K562 (cell line): ENCODE measurements at places on chromosomes 6 and 20. TPM values are rescaled to one million over a fixed set of nuclear protein-coding genes. Genes with fewer than 3 reads are reported as not detected.

DNA sequence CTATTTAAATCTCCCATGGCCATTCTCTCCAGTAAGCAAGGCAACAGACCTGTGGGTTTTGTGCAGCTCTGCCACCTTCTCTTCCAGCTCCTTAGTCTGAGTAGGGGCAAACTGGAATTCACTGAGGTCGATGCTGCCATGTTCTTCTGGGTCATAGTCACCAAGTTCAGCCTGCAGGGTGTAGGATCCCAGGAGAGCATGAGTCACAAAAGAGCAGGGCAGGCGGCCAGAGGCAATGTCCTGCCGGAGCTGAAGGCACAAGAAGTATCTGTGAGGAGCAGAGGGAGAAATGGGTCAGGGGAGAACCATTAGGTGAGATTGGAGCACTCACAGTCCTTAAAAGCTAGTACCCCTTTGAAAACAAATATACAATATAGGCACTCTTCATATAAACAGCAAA lies 73.7 kb downstream of the SMLR1 start:
- no peak overlapping the region for H3K27ac ChIP-seq
- DNase-seq: no peak
- no peaks in the 10 kb centered on the region for H3K36me3 ChIP-seq
- H3K4me1 ChIP-seq: no peaks in the 10 kb centered on the region
- H3K4me3 ChIP-seq: no peak overlapping the region

DNA sequence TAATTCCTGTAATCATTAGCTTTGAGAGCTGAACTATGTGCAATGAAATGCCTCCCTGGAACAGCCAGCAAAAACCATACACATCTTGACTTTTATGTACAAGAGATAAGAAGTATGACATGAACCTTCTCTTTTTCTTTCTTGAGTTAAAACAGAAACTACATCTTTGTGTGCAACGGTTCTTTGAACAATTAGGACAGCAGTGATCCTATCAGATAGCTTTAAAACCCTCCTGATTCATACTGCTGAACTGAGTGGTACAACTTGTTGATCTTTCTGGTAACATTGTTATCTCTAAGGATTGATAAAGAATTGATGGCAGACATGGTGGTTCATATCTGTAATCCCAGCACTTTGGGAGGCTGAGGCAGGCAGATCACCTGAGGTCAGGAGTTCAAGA lies 43.4 kb downstream of the TRAF3IP2 start:
- no peaks in the 10 kb centered on the region for H3K27me3 ChIP-seq
- no peak for DNase-seq
- peaks cover 42% of the 10 kb centered on the region; the same call in 2 of the 3 replicates for H3K36me3 ChIP-seq
- no peak overlapping the region for H3K4me3 ChIP-seq

GRCh38 chr6:39425346-39426072 lies 103.0 kb upstream of the KCNK16 start:
- H3K27me3 ChIP-seq: peaks cover 32% of the 10 kb centered on the region
- H3K36me3 ChIP-seq: no peaks in the 10 kb centered on the region
- no peak for DNase-seq

DNA sequence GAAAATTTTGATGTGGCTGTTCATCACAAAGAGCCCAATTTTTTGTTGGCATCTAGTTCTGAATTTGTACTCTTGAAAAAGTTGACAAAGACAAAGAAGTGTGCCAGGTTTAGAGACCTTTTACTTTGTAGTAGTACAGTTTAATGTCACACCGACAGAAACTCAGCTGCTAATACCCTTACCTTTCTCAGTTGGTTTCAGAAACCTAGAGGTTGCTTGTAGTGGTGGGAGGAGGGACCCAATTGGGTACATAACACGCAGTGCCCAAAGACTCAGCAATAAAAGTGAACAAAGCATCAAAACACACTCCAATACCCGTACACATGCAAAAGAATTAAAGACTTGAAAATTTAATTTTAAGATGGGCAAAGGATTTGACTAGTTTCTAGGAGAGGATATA lies 203.7 kb downstream of the CDKAL1 start:
- H3K4me1 ChIP-seq: no peaks in the 10 kb centered on the region
- no peak for DNase-seq
- H3K27me3 ChIP-seq: no peaks in the 10 kb centered on the region
- no peak overlapping the region for H3K4me3 ChIP-seq
- H3K27ac ChIP-seq: no peak overlapping the region

GRCh38 chr6:147441751-147442150 lies 66.7 kb upstream of the SAMD5 start:
- no peak overlapping the region for H3K27ac ChIP-seq
- no peak for DNase-seq
- H3K27me3 ChIP-seq: peaks cover 4% of the 10 kb centered on the region; the same call in 2 of the 3 replicates
- no peaks in the 10 kb centered on the region for H3K4me1 ChIP-seq

- no peak overlapping the region for H3K27ac ChIP-seq
- no peaks in the 10 kb centered on the region for H3K27me3 ChIP-seq
- DNase-seq: no peak
- no peaks in the 10 kb centered on the region for H3K4me1 ChIP-seq
- H3K36me3 ChIP-seq: peaks cover 37% of the 10 kb centered on the region; the same call in 2 of the 3 replicates
These were observed 132.1 kb downstream of the MMS22L start for GRCh38 chr6:97150932-97151331.

DNA sequence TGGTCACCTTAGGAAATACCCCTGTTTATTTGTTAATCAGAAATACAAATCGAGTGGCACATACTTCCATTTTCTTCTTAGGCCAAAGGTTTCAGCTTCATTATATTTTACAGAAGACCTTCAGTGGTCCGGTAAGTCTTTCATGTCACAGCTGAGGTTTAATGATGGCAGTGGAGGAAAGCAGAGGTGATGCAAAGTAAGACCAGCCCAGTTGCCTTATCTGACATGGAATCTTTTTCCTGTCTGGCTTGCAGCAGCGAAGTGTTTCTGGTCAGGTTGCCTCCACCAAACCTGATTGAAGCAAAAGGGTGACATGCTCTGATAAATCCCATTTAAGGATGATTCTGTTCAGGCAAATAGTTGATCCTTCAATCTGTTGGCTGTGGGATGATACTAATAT lies 100.0 kb downstream of the PRDM1 start:
- no peak for DNase-seq
- H3K27me3 ChIP-seq: no peaks in the 10 kb centered on the region
- H3K36me3 ChIP-seq: peaks cover 10% of the 10 kb centered on the region; the same call in 2 of the 3 replicates
- no peak overlapping the region for H3K27ac ChIP-seq
- H3K4me1 ChIP-seq: no peaks in the 10 kb centered on the region

Gene PNLDC1
- not detected in 2 replicates for total RNA-seq

Gene TBC1D32
- total RNA-seq: 5.7 and 7.0 TPM in 2 replicates

Gene MUCL3
- not detected in 2 replicates for total RNA-seq

- H3K27ac ChIP-seq: no peak overlapping the region
- H3K36me3 ChIP-seq: no peaks in the 10 kb centered on the region
- H3K27me3 ChIP-seq: no peaks in the 10 kb centered on the region
- no peak for DNase-seq
- no peak overlapping the region for H3K4me3 ChIP-seq
These were observed 824 bp upstream of the CSTL1 start for GRCh38 chr20:23438661-23439060.

DNA sequence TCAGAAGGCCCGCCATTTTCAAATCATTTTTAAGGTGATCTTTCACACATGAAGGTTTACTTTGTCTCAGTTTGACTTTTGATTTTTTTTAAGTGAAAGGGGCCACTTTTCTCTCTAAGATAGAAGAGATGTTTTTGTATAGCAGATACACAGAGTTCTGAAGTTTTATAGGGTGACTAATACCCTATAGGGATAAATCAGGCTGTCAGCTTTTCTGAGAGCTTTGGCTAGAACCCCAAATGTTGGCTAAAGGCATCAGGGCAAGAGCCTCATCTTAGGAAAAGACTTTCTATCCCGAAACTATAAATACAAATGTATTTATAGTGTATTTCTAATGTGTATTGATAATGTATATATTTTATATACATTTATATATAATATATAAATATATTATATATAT lies 181.4 kb downstream of the TBX18 start:
- no peaks in the 10 kb centered on the region for H3K36me3 ChIP-seq
- no peak for DNase-seq
- H3K27me3 ChIP-seq: no peaks in the 10 kb centered on the region
- H3K4me3 ChIP-seq: no peak overlapping the region
- H3K27ac ChIP-seq: no peak overlapping the region

Gene OR2J3
- total RNA-seq: not detected in 2 replicates

Gene SHLD1
- total RNA-seq: 5.9 and 7.3 TPM in 2 replicates

Gene SMOC2
- total RNA-seq: 1.2 and 1.7 TPM in 2 replicates

GRCh38 chr6:11263291-11263775 lies 30.9 kb upstream of the NEDD9 start:
- no peak overlapping the region for H3K4me3 ChIP-seq
- H3K4me1 ChIP-seq: no peaks in the 10 kb centered on the region
- H3K36me3 ChIP-seq: no peaks in the 10 kb centered on the region
- H3K27ac ChIP-seq: no peak overlapping the region

- no peak for DNase-seq
- H3K27ac ChIP-seq: no peak overlapping the region
- H3K4me3 ChIP-seq: no peak overlapping the region
- no peaks in the 10 kb centered on the region for H3K27me3 ChIP-seq
- no peaks in the 10 kb centered on the region for H3K36me3 ChIP-seq
These were observed 57.8 kb downstream of the KIZ start for GRCh38 chr20:21183722-21184121.

DNA sequence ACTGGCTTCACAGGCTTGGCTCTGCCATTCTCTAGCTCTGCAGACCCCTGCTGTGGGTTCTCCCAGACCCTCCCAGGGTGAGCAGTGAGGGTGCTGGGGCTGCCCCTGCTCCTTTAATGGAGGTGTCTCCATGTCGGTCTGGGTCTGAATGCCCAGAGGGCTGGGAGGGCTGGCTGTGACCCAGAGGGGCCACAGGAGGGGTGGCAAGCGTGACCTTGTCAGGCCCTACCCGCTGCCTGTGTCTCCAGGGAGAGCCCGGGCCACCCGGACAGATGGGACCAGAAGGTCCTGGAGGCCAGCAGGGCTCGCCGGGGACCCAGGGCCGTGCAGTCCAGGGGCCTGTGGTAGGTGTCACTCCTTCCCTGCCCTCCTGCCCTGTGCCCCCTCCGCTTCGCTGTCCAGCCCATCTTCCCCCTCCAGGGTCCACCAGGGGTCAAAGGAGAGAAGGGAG lies 32.1 kb downstream of the COL20A1 start:
- no peak overlapping the region for H3K27ac ChIP-seq
- no peak overlapping the region for H3K4me3 ChIP-seq
- H3K4me1 ChIP-seq: no peaks in the 10 kb centered on the region
- no peaks in the 10 kb centered on the region for H3K36me3 ChIP-seq

GRCh38 chr6:112027942-112028674 lies 25.8 kb upstream of the CCN6 start:
- no peak overlapping the region for H3K27ac ChIP-seq
- no peaks in the 10 kb centered on the region for H3K36me3 ChIP-seq
- DNase-seq: no peak
- H3K27me3 ChIP-seq: peaks cover 19% of the 10 kb centered on the region
- no peaks in the 10 kb centered on the region for H3K4me1 ChIP-seq
